Cerebellum (tissue), 4 donors: ENCODE measurements at places on chromosomes 6 and 20. TPM values are rescaled to one million over a fixed set of nuclear protein-coding genes. Genes with fewer than 3 reads are reported as not detected.

The SYCP2 gene
- 4.2 TPM for total RNA-seq

The RRP36 gene
- 34.5 TPM for total RNA-seq

The GRM1 gene
- total RNA-seq, result 28.9 TPM

The SLC17A3 gene
- not detected for total RNA-seq

The SIM1 gene
- total RNA-seq, result not detected

The ARFGEF3 gene
- total RNA-seq, result 38.3 TPM

The GDAP1L1 gene
- 55.4 TPM for total RNA-seq

The RPN2 gene
- total RNA-seq, result 85.2 TPM

The SERPINB6 gene
- total RNA-seq, result 16.1 TPM

The JPH2 gene
- total RNA-seq, result 0.36 TPM

The COMMD7 gene
- 18.4 TPM for total RNA-seq

The TGM3 gene
- total RNA-seq, result 0.27 TPM

The GNAS-AS1 gene
- total RNA-seq, result 2.0 TPM

The SRMS gene
- total RNA-seq, result not detected

The RNF182 gene
- 18.6 TPM for total RNA-seq

The BEND6 gene
- 12.6 TPM for total RNA-seq

The TCF15 gene
- 0.36 TPM for total RNA-seq

The SLC17A4 gene
- total RNA-seq, result not detected

The TUBB2B gene
- total RNA-seq, result 1,395 TPM

The TPD52L1 gene
- total RNA-seq, result 6.7 TPM

The CDC40 gene
- total RNA-seq, result 18.2 TPM

The NKAIN4 gene
- total RNA-seq, result 35.0 TPM

The GPLD1 gene
- total RNA-seq, result 20.4 TPM

The BACH2 gene
- total RNA-seq, result 23.6 TPM

The POM121L2 gene
- total RNA-seq, result not detected

The APOM gene
- total RNA-seq, result 0.91 TPM

The SDC4 gene
- 1.6 TPM for total RNA-seq

The GRIK2 gene
- total RNA-seq, result 321 TPM

The TRIM10 gene
- 0.36 TPM for total RNA-seq

The TNF gene
- 0.18 TPM for total RNA-seq

The AGER gene
- total RNA-seq, result 0.54 TPM

The POPDC3 gene
- 0.27 TPM for total RNA-seq

The ASCC3 gene
- total RNA-seq, result 41.6 TPM

The SNTA1 gene
- total RNA-seq, result 7.8 TPM

The TXLNB gene
- total RNA-seq, result 0.73 TPM

The DNAH8 gene
- total RNA-seq, result 0.09 TPM

The ACOT13 gene
- 6.4 TPM for total RNA-seq

The PNPLA1 gene
- total RNA-seq, result not detected

The IRAK1BP1 gene
- total RNA-seq, result 40.5 TPM

The CCM2L gene
- total RNA-seq, result 4.8 TPM

The CLVS2 gene
- 35.0 TPM for total RNA-seq

The IMPG1 gene
- total RNA-seq, result 0.36 TPM

The TREM1 gene
- total RNA-seq, result 0.54 TPM

The ZC3H12D gene
- total RNA-seq, result 0.36 TPM

The TCP11 gene
- total RNA-seq, result not detected

The LIME1 gene
- 9.3 TPM for total RNA-seq

The GNRH2 gene
- total RNA-seq, result not detected

The MLN gene
- total RNA-seq, result not detected

The RHAG gene
- 0.64 TPM for total RNA-seq

The LPIN3 gene
- 0.36 TPM for total RNA-seq

The C20orf202 gene
- 0.18 TPM for total RNA-seq
